AG08396 (cell line): ENCODE measurements at places on chromosomes 7 and 10.
A peak's percentile ranks its signal among the peaks of the same experiment; 100 is the strongest.

DNA sequence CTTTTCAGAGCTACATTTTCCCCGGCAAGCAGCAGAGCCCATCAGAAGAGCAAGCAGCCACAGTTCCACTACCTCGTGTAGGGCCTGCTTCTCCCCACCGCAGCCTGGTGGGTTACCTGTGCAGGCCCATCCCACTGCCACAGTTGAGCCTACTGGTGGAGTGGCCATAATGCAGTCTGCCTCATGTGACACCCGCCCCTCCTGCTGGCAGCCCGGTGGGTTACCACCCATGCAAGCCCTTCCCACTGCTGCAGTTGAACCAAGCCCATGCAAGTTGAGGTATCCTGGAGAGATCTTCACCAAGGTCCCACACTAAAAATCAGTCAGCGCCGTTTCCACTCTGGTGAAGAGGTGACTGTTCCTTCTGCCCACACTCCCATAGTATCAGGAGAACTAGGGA lies 32.1 kb upstream of the CNNM1 start:
- DNase-seq: no peak

GRCh38 chr10:104128214-104128613 lies 6.2 kb downstream of the SFR1 start:
- DNase-seq: peak; percentile 4

DNA sequence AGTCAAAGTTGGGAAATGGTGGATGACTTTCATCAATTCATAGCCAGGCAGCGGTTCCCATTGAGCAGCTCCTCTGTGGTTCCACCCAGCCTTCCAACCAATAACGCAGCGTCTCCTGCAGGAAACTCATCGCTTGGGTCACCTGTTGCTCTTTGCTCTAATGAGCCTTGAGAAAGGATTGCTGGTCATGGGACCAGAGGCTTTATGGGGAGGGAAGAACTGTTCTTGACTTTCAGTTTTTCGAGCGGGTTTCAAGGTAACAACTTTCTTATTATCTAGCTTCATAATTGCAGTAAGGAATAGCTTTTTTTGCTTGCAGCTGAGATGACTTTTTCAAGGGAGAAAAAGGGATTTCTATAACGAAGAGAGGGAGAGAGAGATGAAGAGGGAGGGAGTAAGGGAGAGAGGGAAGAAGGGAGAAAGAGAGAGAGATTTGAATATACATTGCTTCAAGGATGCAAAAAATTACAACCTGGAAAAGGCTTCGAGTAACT lies 405 bp upstream of the ENTPD1 start:
- DNase-seq: no peak

DNA sequence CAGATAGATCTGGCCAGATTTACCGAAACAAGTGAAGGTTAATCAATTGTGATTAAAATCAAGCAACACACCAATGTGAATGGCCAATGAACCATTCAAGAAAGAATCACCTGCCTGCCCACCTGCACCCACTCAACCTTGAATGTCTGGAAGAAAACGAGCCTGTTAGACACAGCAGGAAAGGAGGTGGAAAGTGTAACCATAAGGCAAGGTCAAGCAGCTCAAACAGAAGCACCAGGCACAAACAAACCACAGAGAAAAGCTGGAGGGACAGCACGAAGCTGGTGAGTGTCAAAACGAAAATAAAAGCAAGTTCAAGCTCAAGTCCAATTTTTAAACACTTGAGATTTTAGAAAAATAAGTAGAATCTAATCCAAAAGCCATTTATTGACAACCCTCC lies 64.9 kb downstream of the STEAP1B start:
- no peak for DNase-seq

- DNase-seq: no peak
Observed at GRCh38 chr10:58371473-58371872, 13.7 kb upstream of the TFAM start.

GRCh38 chr7:22325671-22326070 lies 31.3 kb downstream of the RAPGEF5 start:
- DNase-seq: no peak

DNA sequence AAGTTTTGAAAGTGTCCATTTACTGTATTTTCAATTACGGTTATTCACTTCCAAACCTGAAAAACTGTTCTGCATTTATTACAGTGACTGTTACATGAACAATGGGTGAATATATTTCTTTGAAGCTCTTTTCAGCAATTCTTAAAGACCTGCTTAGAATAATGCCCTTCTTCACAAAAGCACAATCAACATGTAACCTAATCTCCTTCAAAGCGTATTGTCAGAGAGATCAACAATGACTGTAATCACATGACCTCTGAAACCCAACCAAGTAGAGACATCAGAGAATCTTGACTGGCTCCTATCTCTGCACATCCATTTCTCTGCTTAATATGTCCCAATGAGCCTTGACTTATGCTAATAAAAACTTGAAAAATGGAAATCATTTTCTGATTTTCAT lies 126.7 kb downstream of the NRCAM start:
- DNase-seq: no peak

DNA sequence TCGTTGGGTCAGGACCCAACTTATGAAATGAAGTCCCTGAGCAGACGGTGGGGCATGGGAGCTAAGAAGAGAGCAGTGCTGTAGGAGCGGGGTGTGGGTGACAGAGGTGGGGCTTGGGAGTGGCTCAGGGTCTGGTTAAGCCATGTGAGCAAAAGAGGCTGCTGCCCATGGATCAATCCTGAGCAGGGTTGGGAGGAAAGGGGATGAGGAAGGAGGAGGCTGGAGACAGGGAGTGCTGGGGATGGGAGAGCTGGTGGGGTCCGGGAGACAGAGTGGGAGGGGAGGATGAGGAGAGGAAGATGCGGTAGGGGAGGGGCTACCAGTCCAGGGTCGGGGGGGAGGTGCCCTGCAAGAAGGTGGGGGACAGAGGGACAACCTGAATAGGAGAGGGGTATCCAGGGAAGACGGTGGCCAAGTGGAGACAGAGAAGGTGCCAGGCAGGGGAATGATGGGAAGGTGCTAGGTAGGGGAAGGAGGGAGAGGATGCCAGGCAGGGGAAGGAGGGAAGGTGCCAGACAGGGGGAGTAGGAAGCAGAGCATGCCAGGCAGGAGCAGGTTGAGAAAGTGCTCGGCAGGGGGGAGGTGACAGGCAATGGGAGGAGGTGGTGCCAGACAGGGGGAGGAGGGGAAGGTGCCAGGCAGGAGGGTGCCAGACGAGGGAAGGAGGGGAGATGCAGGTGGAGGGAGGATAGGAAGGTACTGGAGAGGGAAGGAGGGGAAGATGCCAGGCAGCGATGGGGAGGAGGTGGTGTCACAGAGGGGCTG lies 27.5 kb upstream of the SMARCD3 start:
- DNase-seq: no peak

- DNase-seq: no peak
Observed at GRCh38 chr7:131471250-131472004, 85.0 kb downstream of the PODXL start.

DNA sequence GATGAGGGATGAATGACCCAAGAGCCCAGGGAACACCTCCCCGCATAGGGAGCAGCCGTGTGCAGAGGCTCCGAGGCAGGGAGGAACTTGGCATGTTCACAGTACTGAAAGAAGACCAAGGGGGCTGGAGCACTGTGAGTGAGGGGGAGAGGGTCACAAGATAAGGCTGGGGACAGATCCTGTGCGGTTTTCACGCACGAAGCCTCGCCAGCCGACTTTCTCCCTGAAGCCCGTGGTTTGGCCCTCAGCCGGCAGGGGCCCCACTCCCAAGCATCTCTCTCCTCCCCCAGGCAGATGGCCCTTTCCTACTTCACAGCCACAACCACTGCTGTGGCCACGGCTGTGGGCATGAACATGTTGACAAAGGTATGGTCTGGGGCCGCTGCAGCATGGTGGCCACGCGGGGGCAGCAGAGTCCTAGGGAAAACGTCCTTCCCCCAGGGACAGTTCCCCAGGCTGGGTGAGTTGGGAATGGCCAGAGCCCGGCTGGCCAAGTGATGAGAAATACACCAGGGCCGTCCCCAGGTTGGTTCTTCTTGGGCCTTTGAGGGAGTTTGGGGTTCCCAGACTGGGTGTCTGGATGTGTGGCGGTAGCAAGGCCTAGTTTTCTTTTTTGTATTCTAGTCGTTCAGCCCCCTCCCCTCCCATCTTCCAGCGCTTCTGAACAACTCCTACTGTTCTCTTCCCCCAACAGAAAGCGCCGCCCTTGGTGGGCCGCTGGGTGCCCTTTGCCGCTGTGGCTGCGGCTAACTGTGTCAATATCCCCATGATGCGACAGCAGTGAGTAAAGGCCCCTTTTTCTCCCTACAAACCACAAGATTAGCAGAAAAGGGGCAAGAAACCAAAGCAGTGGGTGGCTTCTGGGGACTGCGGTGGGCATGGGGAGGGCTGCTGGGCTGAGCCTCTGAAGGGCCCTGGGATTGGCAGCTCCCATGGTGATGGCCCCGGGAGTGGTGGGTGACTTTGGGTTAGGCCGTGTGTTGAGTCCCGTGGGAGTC lies 14.4 kb upstream of the WBP1L start:
- peak; percentile 85 for DNase-seq

GRCh38 chr10:71878327-71879034 lies 27.4 kb upstream of the PSAP start:
- no peak for DNase-seq
